ENCODE measurements at places on chromosomes 2 and 18.

DNA sequence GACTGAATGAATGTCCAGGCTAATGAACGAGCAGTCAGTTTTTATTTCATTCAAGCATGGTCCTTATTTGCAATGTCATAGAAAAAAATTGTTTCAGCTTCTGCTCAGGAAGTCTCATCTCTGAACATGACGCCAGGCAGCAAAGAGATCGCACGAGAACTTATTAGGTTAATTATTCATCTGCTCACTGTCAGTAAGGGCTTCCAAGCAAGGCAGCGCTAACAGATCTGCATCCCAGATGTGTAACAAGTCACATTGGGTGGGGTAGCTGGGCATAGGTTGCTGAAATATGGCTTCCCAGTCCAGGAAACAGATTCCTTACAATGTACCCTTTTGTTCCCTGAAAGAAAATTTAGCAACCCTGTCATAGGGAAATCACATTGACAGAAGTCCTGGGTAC is 63.5 kb downstream of the ANKRD44 start:
- no peak for DNase-seq

- no peak for DNase-seq
These were observed 55.1 kb downstream of the AOX1 start for GRCh38 chr2:200640901-200641300.

- DNase-seq: no peak
These were observed 23.3 kb downstream of the MRO start for GRCh38 chr18:50796495-50796894.

DNA sequence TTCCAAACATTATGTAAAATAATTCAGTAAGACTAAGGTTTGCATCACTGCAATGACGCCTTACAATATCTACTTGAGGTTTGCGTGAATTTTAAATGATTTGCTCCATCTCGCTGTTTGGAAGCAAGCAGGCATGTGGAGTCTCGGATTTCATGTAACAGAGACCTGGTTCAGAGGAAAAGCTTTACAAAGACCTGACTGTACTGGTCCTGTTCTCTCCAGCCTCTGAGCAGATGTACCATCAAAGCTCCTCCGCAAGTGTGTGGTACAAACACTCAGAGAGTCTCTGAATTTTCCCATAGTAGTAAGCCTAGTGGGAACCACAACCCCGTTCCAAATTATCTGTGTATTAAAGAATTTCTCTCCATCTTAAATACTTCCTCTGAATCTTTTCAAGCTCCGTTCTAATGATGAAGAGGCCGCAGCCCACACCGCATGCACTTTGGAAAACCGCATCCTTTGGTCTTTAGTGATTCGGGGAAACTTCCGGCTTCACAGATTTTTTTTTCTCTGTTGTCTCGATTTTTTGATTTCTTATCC is 728.1 kb upstream of the SOX11 start:
- no peak for DNase-seq

DNA sequence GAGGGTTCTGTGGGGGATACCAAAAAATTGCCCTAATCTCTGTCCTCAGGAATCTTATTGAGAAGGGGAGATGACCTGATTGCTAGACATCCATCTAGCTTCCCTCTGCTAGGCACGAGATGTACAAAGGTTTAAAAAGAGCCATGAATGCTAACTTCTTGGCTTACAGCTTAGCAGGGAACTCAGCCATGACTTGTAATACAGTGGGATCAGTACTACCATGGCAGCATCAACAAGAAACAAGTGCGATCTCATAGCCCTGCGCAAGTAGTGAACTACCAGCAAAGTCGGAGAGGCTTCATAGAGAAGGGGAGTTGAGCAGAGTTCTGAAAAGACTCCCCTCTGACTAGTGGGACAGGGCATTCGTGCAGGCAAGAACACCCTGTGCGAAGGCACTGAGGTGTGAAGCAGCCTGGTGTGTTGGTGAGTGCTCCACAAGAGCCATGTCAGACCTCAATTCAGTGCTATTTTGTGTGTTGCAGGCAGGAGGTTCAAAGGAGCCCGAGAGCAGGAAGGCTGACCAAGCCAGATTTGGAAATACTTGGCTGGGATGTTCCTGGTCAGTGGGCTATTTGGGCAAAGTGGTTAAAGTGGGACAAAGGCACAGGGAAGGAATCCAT is 130.0 kb downstream of the FMNL2 start:
- no peak for DNase-seq

GRCh38 chr2:7604456-7604855 is 687.2 kb downstream of the RNF144A start:
- no peak for DNase-seq

- no peak for DNase-seq
These were observed 57.9 kb downstream of the LYPD6 start for GRCh38 chr2:149388120-149388816.

DNA sequence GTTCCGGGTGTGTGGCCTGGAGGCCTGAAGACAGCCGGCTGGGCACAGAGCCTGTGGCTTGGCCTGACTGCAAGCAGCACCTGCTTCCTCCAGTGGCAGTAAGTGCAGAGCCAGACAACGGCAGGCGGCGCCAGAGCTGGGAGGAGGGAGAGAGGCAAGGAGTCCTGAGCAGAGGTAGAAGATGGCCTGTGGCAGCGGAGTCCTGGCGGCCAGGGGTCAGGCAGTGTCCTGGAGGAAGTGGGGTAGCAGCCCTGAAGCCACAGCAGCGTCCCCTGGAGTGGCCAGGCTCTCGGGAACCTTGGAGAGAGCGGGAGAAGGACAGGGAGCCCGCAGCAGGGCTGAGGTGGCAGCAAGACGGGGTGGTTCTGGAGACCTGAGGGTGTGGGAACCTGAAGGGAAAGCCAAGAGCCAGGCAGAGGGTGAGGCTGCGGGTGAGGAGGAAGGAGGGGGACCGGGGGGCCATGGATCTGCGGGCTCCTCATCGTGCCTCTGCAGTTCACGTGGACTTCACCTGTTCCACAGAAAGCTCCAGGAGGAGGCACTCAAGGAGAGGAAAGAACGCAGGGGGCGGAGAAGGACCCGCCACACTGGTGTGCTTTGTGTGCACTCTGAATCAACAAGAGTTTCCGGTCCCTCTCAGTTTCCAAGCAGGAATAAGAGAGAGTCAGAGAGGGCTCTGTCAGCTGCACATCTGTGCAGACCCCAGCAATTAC is 85.9 kb downstream of the USP40 start:
- no peak for DNase-seq

DNA sequence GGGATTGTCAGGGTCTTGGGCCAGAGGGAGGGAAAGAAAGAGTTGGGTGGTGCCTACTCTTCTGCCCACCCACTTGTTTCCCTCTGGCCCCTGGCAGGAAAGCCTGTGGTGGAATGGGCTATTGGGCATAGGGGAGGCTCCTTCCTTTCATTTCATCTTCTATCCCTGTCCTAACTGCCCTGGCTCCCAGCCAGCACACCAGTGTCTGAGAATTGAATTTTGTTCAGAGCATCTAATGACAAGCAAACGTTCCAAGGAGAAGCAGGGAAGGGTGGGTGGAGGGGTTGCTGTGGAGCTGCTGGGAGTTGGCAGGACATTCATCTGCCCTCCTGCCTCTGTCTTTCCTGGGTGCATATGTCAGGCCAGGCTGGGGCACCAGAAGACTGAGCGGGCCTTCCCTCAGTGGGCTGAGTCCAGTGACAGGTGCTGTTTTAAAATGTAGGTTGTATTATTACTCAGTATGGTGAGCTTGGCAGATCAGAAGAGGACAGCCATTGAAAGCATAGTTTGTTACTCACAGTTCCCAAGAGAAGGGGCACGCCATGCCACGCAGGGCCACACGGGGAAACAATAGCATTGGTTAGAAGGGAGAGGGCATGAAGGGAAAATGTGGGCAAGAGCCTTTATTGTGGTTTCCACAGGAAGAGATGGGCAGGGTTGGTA is 171.9 kb downstream of the ACOXL start:
- DNase-seq: no peak

- DNase-seq: no peak
These were observed 108.7 kb upstream of the ATL2 start for GRCh38 chr2:38485734-38486133.

- no peak for DNase-seq
These were observed 635.5 kb downstream of the ARHGAP15 start for GRCh38 chr2:143764706-143765105.

GRCh38 chr2:66805016-66805865 is 370.3 kb downstream of the MEIS1 start:
- DNase-seq: no peak

DNA sequence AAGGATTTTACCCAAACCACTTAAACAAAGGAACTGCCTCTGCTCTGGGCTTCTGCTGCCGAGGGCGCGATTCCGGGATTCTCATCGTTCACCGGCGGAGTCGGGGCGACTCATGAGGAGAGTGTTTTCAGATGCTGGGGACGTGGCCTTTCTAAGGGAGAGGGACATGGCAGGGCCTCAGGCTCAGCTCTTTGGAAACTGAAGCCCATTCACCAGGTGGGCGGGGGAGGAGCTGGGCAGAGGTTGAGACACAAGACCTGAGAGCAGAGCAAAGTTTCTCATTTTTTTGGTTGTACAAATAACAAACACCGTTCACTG is 29.8 kb downstream of the NFATC1 start:
- DNase-seq: no peak

- no peak for DNase-seq
These were observed 510.3 kb downstream of the PLCL1 start for GRCh38 chr2:198314559-198315153.

GRCh38 chr2:1739961-1740715 is 4.2 kb downstream of the PXDN start:
- DNase-seq: no peak

GRCh38 chr18:57644540-57644939 is 22.9 kb upstream of the NARS1 start:
- DNase-seq: no peak

DNA sequence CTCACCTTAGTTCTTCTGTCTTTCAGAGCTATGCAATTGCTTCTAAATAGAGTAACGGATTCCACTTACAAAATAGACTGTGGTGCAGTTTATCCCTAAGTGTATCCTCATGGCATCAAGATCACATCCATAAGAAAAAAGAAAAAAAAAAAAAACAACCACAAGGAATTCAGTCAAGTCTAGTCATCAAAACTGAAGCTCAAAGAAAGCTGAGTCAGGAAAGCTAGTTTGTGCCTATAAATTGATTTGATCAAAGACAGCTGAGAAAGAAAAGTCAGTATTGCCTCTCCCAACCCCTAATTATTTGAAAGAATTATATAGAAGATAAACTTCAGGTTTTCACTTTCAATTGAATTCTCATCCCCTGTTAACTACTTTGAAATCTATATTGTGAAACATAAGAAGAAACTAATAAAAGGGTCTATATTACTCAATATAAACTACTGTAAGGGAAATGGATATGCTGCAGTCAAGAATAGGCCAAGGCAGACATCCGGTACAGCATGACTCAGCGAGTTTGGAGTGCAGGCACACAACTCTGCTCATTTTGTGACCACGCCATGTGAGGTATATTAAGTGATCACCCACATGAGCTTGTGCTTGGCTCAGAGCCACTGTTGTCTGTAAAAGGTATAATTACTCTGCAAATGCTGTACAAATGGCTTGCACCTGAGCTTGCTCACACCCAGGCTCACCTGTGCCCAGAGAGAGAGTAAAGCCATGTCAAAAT is 568.1 kb upstream of the CRIM1 start:
- DNase-seq: no peak

DNA sequence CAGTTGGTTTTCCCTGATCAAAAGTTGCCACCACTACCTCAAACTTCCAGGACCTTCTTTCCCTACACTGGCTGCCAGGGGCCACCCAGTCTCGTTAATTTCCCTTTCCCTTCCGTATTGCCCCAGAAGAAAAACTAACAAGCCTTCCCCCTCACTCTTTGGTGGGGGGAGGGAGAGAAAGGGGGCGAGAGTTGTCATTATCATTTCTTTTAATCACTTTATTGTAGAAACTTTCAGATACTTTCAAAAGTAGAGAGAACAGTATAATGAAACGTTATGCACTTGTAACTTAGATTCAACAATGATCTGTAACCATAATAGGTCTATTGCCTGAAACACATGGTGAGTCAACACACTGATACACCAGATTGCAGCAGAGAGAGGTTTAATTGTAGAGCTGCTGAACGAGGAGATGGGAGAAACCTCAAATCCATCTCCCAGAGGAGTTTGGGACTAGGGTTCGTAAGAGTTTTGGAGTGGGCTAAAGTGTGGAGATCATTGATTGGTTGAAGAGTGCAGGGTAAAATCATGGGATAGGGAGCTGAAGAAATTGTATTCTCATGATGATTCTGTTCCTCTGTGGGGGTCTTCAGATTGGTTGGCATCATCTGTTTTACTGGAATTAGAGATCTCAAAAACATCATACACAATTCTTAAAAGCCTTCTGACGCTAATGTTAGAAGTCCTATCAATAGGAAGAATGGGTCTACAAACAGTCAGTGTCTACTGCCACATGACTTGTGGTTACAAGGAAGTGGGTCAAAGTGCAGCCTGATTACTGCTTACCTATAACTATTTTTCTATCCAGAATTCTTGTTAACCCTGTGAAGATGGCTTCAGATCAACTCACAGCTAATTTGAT is 2.6 kb upstream of the RNF149 start:
- DNase-seq: no peak

DNA sequence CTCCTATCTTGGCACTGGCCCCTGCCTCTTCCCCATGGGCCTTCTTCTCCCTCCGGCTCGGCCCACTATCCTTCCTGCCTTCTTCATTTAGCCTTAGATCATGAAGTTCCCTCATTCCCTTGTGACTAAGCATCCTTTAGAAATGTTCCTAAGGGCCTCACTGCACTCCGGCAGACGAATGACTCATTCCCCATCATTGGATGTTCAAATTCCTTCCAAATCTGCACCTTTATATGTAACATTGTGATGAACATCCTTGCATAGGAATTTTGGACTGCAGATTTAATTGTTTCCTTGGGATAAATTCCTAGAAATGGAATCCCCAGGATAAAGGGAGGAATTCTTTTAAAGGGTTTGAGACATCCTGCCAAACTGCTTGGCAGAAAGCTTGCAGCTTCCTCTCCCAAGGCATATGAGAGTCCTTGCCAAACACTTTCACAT is 19.0 kb downstream of the CRACDL start:
- DNase-seq: no peak

- DNase-seq: no peak
These were observed 55.6 kb downstream of the PTPRM start for GRCh38 chr18:7622721-7623120.

- no peak for DNase-seq
These were observed 95.5 kb downstream of the LTBP1 start for GRCh38 chr2:33042265-33042664.

GRCh38 chr2:45009928-45010701 is 863 bp upstream of the SIX2 start:
- DNase-seq: no peak

- no peak for DNase-seq
These were observed 232.8 kb downstream of the DYM start for GRCh38 chr18:49227441-49228165.
